Epithelial cell of proximal tubule (primary cell): ENCODE measurements at places on chromosomes 5 and 9. TPM values are rescaled to one million over a fixed set of nuclear protein-coding genes. Genes with fewer than 3 reads are reported as not detected.

DNA sequence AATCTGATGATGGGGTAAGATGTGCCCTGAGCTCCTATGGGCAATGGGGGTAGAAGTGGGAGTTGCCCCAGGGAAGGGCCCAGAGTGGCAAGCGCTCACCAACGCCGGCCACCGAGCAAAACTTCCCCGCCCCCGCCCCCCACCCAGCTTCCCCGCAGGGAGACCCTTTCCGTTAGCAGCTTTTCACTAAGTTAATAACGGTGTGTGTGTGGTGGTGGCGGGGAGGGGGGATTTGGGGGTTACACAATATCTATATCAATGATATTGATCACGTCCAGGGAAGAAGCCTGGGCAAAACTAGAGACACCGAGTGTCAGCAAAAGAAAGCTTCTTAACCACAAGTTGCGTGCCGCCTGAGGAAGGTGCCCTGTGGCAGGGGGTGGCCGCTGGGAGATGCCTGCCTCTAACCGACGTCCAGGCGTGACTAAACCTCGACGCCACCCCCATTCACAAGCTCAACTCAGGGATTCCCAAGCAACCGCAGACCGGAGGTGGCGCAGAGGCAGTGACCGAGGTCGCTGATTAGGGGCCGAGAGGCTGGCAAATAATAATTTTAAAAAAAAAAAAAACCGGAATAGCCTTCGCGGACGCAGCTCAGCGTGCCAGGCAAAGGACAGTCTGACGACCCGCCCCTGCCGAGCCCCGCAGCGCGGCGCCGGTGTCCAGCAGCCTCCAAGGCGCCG, 222.6 kb downstream of the MEF2C start:
- DNase-seq, result no peak

DNA sequence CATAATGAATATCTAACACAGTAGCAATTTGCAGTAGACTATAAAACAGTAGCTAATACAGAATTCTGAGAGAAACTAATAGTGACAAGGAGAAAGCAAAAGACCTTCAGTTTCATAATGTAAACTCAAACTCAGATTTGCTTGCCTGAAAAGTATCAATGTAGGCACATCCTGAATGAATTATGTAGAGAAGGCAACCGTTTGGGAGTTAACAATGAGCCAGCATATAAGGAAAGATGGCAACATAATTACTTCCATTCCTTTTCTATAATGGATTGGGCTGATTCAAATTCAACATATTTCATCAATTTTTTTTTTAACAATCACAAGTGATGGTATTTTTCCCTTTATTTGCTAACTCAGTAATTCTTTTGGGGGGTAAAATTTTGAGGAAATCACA, 261.6 kb downstream of the SEMA5A start:
- no peak for DNase-seq

DNA sequence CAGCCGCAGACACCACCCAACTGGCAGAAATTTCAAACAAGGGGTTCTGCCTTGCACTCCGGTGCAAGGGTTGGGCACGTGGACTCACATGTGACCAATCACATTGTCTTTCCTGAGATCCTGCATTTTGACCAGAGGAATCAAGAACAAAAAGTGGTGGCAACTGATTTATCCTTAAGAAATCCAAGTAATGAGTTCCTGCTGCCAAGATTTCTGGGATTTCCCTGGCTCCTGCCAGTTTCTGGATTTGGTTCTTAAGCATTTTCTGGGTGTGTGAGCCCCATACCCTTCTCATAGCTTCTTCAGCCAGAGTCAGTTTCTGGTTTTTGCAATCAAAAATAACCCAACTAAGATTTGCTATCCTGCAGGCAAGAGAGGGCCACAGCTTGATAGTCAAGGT, 17.4 kb upstream of the KCNIP1 start:
- DNase-seq, result no peak

Gene PCDHB16
- under 0.01 and 0.07 TPM in 2 replicates for total RNA-seq

Gene INSL4
- total RNA-seq, result not detected in 2 replicates

Gene C1QTNF2
- 0.17 and 0.22 TPM in 2 replicates for total RNA-seq

Gene ORM2
- not detected in 2 replicates for total RNA-seq

Gene NEUROG1
- not detected in 2 replicates for total RNA-seq

Gene CENPH
- 41.7 and 44.3 TPM in 2 replicates for total RNA-seq

Gene SLC34A1
- not detected in 2 replicates for total RNA-seq

DNA sequence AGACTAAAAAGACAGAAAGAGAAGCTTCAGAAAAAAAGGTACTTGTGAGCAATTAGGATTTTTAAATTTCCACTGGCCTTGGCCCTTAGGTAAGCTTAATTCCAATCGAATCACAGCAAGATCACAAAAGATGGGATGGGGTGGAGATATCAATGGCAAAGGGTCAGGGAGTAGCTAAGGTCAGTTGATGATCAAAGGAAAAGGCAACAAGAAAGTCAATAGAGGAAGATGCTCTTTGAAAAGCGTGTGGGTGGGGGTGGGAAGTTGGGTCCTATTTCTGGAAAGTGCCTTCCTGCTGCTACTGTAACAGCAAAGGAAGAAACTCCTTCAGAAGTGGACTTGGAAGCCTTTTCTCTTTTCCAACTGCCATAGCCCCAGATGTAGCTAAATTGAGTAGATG, 7.3 kb downstream of the C1QTNF3 start:
- DNase-seq, result no peak
